Activated naive CD4-positive, alpha-beta T cell (primary cell): ENCODE measurements at places on chromosomes 2 and 18.

GRCh38 chr2:57460396-57461276 lies 586.0 kb upstream of the VRK2 start:
- DNase-seq = no peak

- no peak for DNase-seq
Measured at GRCh38 chr2:40120026-40120425, 331.9 kb downstream of the SLC8A1 start.

DNA sequence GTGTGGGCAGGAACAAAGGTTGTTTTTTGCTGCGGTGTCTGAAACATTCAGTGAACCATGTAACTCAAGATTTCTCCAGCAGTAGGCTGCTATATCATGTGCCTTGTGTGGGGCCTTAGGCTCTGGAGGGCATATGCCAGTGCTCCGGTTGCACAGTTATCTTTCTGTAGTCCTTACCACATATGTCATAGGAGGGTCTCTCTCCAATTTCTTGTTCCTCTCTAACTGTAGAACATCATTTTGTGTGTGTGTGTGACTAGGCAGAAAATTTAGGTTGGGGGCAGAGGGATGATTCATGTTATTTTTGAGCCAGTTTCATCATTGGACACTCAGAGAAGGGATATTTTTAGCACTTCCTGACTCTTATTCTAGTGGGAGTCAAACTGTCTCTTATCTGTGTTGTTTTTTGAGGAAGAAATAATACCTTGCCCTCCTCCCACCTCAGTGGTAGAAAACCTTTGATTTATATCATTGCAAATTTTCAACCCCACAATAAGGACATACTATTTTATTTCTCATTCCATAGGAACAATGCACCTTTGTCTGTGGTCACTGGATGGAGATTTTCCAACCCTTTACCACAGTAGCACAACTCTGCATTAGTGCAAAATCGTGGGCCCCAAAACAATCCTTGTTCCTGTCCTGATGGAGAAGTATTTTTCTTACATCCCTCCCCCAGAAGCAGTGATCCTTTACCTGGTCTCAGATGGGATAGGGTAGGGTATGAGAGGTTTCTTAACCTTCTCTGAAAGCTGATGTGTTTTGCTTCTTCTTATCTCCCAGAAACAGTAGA lies 113.9 kb downstream of the CCDC74A start:
- DNase-seq = no peak

GRCh38 chr2:75320898-75321598 lies 121.7 kb upstream of the TACR1 start:
- no peak for DNase-seq

GRCh38 chr2:96550787-96551604 lies 14.4 kb downstream of the ARID5A start:
- no peak for DNase-seq

DNA sequence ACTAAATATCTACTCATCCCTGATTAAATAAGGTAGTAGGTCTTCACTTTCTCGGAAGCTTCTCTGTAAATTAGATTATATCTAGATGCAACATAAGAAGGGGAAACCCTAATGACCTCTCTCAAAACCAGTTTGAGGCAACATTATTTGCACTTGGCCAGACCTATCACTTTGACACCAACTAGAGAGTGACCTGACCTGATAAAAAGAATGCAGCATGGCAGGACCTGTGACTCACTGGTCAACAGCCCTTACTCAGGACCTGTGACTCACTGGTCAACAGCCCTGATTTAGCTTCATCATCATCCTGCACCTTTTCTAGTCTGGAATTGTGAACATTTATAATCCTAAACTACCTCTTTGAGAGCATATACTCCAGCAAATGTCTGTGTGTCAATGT lies 1957.7 kb upstream of the CELF4 start:
- no peak for DNase-seq

DNA sequence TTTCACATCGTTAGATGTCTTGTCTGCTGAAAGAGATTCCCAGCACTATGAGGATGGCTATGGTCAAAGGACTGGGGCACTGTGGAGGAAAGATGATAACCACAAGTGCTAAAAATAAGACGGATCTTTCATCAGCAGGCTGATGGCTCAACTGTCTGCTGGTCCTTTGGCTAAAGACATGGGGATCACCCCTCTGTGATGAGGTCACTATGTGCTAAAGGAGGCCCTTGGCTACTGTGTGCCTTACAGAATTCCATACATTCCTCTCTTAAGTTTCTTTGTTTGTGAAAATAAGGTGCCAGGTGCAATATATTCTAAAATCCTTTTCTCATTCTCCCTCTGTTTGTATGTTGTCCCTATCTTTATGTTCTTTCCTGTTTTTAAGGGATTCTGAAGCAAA lies 39.7 kb upstream of the LYPD6 start:
- DNase-seq = no peak
